ENCODE measurements at places on chromosomes 2 and 18. TPM values are rescaled to one million over a fixed set of nuclear protein-coding genes. Genes with fewer than 3 reads are reported as not detected.

DNA sequence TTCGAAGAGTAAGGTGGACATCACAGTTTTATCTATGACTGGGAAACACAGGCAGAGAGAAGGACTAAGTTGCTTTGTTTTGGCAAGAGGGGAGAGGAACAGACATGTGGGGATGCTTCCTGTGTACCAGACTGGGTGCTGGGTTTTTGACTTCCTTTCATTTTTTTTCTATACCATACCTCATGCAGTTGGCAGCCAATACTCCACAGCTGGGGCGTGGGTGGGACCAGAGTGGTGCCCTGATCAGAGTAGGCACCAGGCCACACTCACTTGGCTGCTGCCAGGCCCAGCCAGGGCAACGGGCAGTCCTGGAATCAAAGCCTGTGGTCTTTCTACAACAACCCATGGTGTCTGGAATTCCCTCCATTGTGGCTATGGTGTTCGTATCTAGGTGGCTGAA, 45.2 kb downstream of the SH3RF3 start:
- peak; percentile 25 for DNase-seq

Gene ZSWIM2
- not detected for total RNA-seq

Gene FRZB
- not detected for total RNA-seq

GRCh38 chr2:113209011-113209645, 35.4 kb downstream of the PSD4 start:
- DNase-seq = no peak

Gene LYPD1
- total RNA-seq = not detected

GRCh38 chr2:42567806-42568400, 529 bp upstream of the MTA3 start:
- no peak for DNase-seq

DNA sequence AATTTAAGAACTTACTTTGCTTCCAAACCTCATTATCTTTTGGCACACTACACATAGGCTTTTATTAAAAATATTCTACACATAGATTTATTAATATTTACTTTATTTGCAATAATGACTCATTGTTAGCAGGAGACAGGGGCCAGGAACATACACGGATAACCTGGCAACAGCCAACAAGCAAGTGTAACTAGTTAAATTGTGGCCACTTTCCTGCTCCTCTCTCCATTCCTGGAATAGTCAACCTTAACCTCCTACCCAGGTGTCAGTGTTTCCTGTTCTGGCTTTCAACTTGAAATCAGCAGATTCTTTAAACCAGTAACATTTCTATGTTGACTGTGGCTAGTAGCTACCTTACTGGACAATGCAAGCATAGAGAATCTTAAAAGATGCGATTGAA, 26.5 kb downstream of the ACVR1 start:
- no peak for DNase-seq

DNA sequence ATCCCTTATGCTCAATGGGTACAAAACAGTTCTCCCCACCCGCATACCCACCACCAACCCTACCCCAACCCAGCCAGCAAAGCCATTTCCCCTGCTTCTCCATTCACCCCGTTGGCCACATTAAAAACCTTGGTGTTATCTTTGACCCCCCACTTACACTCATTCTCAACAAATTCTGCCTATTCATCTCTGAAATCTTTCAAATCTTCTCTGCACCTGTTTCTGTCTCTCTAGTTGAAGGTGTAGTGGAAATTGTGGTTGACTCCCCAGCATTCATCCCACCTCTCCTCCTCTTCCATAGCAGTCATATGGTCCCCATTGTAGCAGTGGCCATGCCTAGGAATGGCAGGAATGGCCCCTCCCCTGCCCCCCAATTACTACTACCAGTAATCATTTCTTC, 20.5 kb upstream of the TET3 start:
- DNase-seq = no peak

All from naive thymus-derived CD4-positive, alpha-beta T cell (primary cell).